ENCODE measurements at places on chromosomes 5 and 9.

DNA sequence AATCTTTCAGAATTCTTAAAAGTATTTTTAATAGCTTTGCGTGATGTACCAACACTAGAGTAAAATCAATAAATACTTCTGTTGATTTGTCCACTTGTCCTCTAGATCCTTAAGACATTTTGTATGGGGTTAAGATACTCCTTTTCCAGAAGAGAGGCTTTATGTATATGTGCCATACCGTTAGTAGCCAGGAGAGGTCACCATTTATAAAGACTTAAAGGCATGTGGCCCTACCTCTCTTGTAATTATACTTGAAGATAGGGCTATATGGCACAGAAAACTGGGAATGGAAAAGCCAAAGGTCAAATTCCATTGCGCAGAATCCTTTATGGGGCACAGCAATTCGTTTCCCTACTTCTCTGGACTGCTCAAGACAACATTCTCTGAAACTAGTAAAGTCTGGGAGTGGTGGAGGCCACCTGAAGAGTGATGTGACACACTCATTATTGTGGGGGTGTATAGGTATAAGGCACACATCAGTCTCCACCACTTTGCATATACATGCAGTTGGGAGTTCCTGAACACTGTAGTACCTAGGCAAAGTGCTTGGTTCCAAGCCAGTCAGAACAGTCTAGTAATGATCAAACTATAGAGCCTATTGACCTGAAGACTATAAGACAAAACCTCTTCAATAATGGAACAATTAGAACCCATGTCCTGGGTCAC lies 140.1 kb upstream of the FBXL17 start:
- DNase-seq: no peak

- no peak for DNase-seq
These were observed 88.3 kb downstream of the MAP1B start for GRCh38 chr5:72195581-72195980.

- DNase-seq: peak; percentile 96
These were observed 37.6 kb downstream of the ANKRD33B start for GRCh38 chr5:10601246-10602030.

DNA sequence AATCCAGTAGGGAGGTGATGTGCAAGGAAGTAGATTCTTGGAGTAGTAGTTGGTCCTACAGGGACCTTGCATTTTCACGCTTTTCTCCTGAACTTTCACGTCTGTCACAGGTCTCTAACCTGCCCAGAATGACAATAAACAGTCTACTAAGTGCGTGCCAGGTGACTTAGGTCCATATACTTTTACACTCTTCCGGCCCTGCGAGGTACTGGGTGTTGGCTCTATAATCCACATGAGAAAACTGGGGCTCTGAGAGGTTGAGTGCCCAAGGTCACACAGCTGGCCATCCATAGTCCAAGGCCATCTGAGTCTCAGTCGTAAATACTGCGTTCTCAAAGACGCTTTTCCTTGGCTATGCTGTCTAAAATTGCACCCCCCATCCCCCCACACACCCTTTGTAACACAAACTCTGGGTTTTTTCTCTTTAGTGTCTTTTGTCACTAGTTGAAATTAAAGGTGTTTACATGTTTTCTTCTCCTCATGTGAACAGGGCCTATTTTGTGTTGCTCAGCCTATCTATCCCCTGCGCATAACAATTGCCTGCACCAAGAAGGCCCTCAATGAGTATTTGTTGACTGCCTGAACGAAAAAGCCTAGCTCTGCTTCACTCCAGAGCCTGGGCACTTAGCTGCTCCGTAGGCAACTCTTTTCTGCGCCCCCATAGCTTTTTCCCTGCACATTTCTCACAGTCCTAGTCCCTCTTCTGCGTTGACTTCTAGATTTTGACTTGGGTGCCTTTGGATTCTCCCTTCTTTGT lies 943 bp downstream of the SFXN1 start:
- DNase-seq: no peak

- no peak for DNase-seq
These were observed 124.5 kb downstream of the GDNF start for GRCh38 chr5:37715361-37715760.

DNA sequence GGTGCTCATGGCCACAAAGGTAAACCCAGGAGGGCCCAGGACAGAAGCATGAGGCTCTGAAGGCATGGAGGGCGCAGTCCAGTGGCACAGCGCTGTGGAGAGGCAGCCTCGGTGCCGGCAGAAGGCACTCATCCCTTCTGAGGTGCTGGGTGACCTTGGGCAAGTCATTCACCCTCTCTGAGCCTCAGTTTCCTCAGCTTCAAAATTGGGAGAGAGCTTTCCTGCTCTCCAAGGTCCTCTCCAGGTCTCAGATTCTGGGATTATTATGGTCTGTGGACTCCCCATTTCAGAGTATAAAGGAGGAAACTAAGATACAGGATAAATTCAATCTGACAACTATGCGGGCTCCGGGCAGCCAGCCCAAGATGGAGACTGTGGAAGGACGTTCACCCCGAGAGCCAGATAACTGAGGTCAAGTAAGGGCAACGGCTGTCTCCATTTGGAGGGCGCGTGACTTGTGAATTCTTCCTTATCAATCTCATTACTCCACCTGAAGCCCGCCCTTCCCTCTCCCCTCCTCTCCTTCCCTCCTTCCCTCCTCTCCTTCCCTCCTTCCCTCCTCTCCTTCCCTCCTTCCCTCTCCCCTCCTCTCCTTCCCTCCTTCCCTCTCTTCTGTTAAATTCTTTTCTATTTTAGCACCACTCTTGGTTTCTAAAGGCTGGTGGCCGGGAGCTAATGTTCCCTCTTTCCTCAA lies 58.1 kb downstream of the LRSAM1 start:
- peak; percentile 64 for DNase-seq

GRCh38 chr5:115831163-115831768 lies 10.1 kb downstream of the ATG12 start:
- DNase-seq: no peak

- DNase-seq: no peak
These were observed 34.9 kb upstream of the STOM start for GRCh38 chr9:121404906-121405305.

- DNase-seq: peak; percentile 89
These were observed 1.3 kb downstream of the SEMA5A start for GRCh38 chr5:9544502-9545135.

DNA sequence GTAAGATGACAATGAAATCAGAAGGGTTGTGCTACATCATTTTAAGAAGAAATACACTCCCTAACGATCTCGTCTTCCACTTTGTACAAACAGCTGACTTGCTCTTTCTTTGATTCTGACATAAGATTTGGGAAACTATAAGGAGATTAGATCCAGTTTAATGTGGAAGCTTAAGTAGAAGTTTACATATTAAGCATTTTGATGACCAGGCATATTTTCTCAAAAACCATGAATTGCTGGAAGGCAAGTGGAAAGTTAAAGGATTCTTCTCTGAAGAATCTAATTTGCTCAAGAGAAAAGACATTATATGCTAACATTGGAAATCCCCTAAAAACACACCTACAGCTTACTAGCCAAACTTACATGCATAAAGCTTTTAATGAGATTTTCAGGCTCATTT lies 531.9 kb upstream of the PTPRD start:
- DNase-seq: no peak

DNA sequence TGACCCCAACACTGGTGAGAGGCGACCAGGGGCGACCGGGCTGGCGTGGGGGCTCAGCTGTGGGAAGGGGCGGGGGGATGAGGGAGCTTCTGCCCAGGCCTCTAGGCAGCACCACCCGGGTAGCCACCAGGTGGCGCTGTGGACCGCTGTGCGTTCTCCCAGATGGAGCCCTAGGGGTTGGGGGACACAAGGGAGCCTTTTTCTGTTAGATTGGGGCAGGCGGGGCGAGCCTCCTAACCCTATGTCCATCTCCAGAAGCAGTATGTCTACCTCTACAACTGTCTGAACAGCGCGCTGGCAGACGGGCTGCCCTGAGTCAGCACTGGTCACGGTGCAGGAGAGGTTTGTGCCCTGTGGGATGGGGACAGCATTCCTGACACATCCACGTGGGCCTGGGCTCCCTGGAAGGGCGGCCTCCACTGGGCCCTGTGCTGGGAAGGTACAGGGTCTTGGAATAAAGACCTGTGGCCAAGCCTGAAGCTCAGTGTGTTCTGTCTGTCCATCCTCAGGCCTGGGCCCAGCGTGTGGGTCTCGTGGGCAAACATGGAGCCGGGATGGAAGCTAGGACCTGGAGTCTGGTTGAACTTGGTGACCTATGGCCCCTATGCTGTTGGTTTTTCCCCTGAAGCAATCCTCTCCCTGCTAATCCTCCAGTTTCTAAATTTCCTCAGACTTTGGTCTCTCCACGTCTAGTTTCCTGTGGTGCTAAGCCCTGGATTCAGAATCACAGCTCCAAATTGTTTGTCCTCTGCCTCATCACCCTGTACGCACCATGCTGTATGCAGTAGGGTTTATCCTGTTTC lies 23.1 kb upstream of the SPTLC1 start:
- DNase-seq: no peak

DNA sequence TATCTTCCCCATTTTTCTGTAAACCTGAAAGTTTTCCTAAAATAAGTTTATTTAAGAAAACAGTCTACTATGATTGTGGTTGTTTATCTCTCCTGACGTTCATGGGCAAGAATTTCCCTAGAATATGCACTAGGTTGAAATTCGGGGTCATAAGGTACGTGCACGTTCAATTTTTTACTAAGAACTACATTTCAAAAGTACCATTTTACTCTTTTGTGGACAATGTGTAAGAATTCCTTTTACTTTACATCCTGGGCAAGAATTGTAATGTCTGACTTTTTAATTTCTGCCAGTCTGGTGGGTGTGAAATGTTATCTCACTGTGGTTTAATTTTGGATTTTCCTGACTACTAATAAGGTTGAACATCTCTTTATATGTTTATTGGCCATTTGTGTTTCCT lies 12.4 kb downstream of the IL5 start:
- no peak for DNase-seq

DNA sequence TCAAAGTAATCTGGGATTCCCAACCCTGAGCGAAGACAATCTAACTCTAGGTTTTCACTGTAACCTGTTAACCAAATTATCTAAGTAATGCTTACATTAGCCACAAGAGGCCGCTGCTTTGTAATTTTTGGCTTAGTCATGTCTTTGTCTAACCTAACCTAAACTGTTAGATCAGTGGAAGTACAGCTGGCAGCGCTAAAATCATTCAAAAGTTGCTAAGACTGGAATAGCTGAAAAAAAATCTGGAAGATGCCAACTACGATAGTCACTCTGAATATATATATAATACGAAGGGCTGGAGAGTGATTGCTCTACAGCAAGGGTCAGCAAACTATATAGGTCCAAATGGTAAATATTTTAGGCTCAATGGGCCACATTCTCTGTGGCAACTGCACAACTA lies 60.2 kb downstream of the FBXO38 start:
- no peak for DNase-seq

- no peak for DNase-seq
These were observed 31.0 kb downstream of the KIF4B start for GRCh38 chr5:155044591-155044990.

GRCh38 chr9:121640076-121640475 lies 11.4 kb upstream of the DAB2IP start:
- no peak for DNase-seq

- no peak for DNase-seq
These were observed 368.4 kb downstream of the IRX2 start for GRCh38 chr5:2382776-2383697.

GRCh38 chr5:60365001-60365400 lies 335.0 kb downstream of the DEPDC1B start:
- DNase-seq: no peak

GRCh38 chr9:126368020-126368419 lies 41.4 kb downstream of the MVB12B start:
- DNase-seq: no peak

GRCh38 chr5:35854248-35854647 lies 2.4 kb upstream of the IL7R start:
- DNase-seq: no peak

DNA sequence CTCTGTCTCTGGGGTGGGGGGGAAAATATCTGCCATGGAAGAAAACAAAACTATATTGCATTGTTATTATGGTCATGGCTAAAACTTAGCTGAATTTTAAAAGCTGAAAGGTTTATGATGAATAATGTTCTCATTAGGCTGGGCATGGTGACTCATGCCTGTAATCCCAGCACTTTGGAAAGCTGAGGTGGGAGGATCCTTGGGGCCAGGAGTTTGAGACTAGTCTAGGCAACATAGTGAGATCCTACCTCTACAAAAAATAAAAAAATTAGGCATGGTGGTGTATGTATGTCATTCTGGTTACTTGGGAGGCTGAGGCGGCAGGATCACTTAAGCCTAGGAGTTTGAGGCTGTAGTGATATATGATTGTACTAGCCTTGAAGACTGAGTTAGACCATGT lies 44.5 kb downstream of the IPO11 start:
- no peak for DNase-seq

- DNase-seq: no peak
These were observed 18.9 kb downstream of the MARCHF11 start for GRCh38 chr5:16160706-16161105.

GRCh38 chr5:171221916-171222315 lies 87.1 kb upstream of the TLX3 start:
- DNase-seq: no peak

- no peak for DNase-seq
These were observed 60.1 kb downstream of the PAPPA start for GRCh38 chr9:116213693-116214047.

Data from tibial artery (tissue), 4 donors.